Right renal cortex interstitium (tissue), 3 donors: ENCODE measurements at places on chromosomes 12 and 14.

DNA sequence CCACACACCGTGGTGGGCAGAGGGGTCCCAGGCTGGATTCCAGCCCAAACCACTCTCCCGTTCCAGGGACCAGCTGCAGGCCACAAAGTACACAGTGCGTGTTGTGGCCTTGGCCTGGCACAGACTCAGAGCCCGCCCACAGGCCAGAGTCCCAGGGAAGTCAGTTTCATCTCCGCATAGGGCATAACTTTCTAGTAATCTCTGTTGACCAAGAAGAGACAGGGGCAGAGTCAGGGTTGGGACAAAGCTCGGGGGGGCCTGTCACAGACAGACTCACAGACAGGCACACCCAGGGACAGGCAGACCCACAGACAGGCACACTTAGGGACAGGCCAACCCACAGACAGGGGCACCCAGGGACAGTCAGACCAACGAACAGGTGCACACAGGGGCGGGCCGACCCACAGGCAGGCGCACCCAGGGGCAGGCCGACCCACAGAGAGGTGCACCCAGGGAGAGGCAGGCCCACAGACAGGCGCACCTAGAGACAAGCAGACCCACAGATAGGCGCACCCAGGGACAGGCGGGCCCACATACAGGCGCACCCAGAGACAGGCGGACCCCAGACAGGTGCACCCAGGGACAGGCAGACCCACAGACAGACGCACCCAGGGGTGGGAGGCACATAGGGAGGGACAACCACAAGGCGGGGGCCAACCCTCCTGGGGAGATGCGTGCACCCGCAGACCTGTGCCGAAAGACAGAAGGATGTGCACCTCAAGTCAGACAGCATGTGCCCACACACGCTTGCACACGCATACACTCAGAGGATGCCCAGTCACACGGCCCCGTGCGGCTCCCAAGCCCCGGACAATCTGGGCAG, 323.3 kb upstream of the RTL1 start:
- no peak for DNase-seq

DNA sequence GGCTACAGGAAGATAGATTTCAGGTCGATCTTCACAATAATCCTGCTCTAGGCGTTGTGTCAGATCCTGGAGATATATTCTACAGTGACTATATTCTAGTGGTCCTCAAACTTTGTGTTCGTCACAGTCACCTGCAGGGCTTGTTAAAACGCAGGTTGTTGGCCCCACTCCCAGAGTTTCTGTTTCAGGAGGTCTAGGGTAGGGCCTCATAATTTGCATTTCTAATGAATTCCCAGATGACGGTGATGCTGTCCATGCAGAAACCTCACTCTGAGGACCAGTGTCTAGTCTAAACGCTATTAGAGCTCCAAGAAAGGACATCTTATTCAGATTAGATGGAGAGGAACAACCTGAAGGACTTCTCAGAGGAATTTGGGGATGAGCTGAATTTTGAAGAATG, 13.2 kb upstream of the SLC6A13 start:
- DNase-seq: no peak

GRCh38 chr14:103834956-103835355, 12.4 kb downstream of the PPP1R13B start:
- DNase-seq: no peak

DNA sequence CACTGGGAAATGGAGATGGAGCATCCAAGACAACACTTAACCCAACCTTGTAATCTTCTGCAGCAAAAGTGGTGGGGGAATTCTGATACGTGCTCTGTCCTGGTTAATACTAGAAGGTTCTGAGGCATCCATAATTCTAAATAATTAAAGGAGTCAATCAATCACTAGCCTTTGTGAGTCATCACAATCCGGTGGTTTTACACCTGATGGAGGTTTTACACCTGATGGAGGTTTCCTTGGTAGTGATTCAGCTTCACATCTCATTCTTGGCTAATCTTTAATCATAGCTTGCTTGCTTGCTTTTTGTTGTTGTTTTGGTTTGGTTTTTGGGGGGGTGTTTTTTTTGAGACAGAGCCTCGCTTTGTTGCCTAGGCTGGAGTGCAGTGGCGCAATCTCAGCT, 343.4 kb downstream of the DPF3 start:
- DNase-seq: no peak

- DNase-seq: no peak
Measured at GRCh38 chr12:74424778-74425177, 112.9 kb upstream of the ATXN7L3B start.

GRCh38 chr14:89941830-89942377, 12.6 kb downstream of the EFCAB11 start:
- no peak for DNase-seq

DNA sequence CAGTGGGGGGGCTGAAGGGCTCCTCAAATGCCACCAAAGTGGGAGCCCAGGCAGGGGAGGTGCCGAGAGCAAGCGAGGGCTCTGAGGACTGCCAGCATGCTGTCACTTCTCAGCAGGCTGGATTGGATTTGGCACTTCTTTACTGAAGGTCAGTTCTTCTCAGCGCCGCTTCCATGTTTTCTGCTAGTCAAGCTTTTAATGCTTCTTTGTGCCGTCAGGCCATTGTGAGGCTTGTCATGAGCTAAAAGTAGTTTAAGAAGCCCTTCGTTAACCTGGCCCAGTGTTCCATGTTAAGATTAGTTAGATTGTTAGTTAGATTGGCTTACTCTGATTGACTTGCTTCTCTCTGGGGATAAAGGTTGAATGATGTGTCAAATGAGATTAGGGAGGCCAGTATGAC, 13.4 kb downstream of the GABARAPL1 start:
- no peak for DNase-seq

GRCh38 chr12:1660304-1661187, 30.3 kb upstream of the ADIPOR2 start:
- no peak for DNase-seq

DNA sequence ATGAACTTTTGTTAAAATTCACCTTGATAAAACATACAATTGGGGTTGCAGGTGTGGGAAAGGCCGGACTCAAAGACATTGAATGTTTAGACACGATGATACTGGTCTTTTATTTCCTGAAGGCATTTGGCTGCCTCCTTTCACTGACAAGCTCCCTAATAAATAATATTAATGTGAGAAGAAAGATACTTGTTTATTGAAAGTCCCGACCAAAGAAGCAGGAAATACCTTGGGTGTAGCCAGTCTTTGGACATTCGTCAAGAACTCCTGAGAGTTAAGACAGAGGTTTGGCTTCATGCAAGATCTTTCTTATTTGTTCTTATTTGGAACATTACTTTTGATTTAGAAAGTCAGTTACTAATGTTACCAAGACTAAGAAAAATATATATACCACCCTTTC, 1133.8 kb upstream of the SEL1L start:
- DNase-seq: no peak

GRCh38 chr14:99538275-99538674, 57.1 kb downstream of the CCNK start:
- no peak for DNase-seq

DNA sequence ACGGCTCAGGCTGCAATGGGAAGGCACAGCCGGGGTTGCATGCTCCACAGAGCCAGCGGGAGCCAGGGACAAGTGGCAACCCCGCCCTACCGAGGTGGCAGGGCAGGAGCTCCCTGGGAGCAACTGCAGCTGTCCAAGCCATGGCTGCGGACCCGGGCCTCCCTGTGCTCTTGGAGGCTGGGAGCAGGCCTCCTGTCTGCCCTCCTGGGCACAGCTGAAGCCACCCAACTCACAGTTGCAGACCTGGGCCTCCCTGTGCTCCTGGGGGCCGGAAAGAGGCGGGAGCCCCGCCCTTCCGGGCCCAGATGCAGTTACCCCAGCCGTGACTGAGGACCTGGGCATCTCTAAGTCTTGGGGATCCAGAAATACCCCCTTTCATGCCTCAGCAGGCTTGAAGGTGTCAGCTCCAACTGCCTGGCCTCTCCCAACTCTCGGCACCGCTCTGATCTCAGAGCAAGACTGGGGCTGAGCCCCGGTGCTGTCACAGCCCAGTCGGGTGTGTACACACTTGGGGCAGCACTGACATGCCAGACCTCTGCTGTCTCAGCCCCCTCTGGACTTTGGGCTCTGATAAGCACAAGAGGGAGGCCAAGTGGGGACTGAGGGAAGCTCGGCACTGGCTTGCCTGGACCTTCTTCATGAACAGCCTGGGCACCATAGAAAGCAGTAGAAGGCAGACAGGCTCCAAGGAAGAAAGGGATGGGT, 7.5 kb upstream of the RASSF9 start:
- no peak for DNase-seq

GRCh38 chr12:26164118-26164517, 31.3 kb upstream of the SSPN start:
- no peak for DNase-seq

GRCh38 chr14:24075485-24076301, 4.3 kb downstream of the CPNE6 start:
- no peak for DNase-seq

- no peak for DNase-seq
Measured at GRCh38 chr12:47757840-47758583, 668 bp downstream of the RAPGEF3 start.

DNA sequence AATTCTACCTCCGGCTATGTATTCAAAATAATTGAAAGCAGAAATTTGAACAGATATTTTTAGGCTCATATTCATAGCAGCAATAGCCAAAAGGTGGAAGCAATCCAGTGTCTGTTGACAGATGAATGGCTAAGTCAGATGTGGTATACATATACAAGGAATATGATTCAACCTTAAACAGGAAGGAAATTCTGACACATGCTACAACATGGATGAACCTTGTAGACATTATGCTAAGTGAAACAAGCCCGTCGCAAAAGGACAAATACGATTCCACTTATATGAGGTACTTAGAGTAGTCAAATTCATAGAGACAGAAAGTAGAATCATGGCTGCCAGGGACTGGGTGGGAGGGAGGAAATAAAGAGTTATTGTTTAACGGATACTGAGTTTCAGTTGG, 331.6 kb downstream of the PCNX1 start:
- no peak for DNase-seq

DNA sequence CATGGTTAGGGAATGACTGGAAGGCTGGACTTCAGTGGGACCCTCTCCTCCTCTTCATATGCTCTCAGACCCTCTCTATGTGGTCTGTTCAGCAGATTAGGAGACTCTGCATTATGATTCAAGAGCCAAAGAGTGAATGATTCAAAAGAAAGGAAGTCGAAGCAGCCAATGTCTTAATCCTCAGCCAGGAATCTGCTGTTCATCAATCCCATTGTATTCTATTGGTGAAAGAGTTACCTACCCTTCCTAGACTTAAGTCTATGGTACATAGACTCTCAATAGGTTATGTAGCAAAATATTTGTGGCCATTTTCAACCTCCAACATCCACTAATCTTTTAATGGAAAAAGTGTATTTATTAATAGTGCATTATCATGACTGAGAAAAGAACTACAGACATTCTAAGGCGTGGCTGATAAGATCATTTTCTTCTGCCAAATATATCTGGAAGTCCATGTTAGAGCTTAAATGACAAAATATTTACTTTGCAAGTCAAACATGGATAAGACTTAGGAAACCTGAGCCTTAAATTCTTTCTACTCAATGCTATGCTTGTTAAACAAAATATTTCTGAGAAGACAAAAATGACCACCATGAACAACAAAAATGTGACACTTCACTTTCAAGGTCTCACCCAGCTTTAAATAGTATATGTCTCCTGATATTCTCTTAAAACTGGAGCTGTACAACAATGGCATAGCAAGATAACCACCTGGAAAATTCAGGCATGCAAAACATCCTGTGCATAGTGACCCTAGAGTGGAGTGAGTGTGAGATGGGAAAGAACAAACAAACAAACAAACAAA, 1100.6 kb downstream of the GALC start:
- no peak for DNase-seq

- DNase-seq: no peak
Measured at GRCh38 chr14:48983351-48983888, 602.8 kb downstream of the RPS29 start.

DNA sequence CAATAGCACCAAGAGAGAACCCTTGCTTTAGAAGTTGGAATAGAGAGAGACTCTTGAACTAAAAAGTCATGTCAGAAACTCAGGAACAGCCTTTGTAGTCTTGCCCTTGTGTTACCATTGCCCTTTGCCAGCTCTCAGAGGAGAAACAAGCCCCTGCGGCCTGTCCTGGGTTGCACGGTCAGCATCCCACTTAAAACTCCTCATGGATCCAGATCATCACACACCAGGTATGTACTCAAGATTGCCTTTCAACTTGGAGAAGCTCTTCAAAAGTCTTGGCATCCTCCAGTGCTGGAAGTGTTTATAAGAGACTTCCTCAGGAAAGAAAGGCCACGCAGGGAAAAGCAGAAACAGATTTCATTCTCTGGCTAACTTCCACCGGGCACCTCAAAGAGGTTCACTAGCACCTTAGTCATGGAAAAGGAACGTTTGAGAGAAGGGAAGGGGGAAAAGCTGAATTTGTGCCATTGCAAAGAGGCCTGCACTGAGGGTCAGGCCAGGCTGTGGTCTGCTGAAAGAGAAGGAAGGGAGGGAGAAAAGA, 594.2 kb downstream of the MED13L start:
- DNase-seq: no peak

- no peak for DNase-seq
Measured at GRCh38 chr12:89960011-89960507, 251.4 kb upstream of the ATP2B1 start.

GRCh38 chr14:85531141-85531586, 1.2 kb downstream of the FLRT2 start:
- DNase-seq: peak; percentile 64

DNA sequence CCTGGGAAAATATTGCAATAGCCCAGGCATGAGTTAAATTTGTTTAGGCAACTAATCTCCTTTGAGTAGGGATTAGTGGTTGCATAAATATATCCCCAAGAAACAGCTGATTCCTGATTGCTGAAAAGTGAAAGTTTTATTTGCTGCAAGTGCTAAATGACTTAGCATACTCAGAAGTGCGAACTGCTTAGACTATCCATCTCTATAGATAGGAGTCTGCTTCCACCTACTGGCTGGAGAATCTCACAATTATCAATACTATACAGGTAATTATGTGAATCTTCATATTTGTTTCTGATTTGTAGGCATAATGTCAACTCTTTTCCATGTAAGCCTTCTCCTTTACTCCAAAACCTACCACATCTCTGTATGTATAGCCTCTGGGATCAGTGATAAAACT, 12.0 kb upstream of the SLCO1B3 start:
- no peak for DNase-seq

GRCh38 chr14:70908935-70909641, 1.8 kb downstream of the PCNX1 start:
- DNase-seq: no peak

- no peak for DNase-seq
Measured at GRCh38 chr14:20470603-20470901, 1.3 kb downstream of the PNP start.

DNA sequence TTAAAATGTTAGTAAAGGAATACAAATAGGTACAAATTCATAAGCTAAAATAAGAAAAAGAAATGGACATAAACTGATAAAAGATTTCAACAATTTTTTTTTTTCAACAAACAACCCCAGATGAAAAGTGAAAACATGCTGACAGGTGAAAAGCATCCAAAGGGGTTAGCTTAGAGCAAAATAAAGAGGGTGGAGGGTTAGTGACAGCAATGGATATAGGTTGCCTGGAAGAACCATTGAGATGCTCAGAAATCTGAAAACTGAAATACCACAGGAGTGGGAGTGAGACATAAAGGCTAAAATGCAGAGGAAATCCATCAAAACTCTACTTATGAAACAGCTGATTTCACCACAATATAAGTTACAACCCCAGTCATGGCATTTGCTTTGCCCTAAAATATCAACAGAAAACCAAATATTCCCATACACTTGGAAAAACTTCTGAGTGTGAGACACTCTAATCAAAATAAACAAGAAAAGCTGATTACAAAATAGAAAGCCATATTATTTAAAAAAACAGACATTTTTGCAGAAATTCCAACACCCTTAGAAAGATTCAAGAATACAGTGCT, 136.3 kb upstream of the PLEKHG7 start:
- DNase-seq: no peak

GRCh38 chr14:103298620-103299019, 35.4 kb upstream of the EIF5 start:
- DNase-seq: no peak
